ENCODE measurements at places on chromosomes 7 and 10.
A peak's percentile ranks its signal among the peaks of the same experiment; 100 is the strongest.

GRCh38 chr7:116075351-116076145 lies 45.0 kb upstream of the TFEC start:
- no peak for DNase-seq

DNA sequence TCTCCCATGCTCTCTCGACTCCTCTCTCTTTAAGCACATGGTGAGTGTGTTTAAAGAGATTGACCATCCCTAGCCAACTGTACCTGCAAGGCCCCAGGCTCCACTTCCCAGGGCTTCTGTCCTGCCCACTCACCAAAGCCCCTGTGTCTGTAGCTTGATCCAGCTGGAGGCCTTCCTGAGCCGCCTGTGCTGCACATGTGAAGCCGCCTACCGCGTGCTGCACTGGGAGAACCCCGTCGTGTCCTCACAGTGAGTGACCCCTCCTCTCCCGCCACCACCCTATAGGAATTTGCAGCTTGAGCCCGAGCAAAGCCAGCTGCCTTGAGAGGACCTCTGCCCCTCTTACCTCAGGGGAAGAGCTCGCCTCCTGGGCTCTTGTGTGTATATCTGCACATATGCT lies 11.2 kb downstream of the ZFYVE27 start:
- DNase-seq, result no peak

GRCh38 chr7:154916381-154916780 lies 86.5 kb downstream of the PAXIP1 start:
- DNase-seq, result no peak

GRCh38 chr10:59900048-59900727 lies 6.2 kb downstream of the CCDC6 start:
- no peak for DNase-seq

DNA sequence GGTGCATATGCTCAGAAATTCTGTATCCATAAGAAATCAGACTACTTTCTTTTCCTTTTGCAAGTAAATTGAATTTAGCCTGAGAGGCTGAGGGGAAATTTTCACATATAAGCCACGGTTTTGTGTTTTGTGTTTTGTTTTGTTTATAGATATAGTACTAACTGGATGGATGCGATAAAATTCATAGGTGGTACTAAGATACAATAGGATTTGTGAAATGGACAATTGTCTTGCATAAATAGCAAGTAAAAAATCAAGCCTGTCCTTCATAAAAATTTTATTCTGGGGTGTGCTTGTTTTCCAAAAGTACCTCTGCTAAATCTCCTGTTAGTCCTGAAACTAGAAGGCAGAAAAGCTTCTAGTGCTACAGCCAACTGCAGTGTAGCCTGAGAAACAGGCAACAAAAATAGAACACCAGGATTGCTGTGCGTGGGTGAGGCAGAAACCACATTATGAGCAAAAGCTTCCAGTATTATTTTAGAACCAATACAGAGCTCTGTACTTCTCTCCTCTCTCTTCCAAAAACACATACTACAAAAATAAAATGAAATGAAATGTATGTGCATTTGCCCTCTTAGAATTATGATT lies 634 bp upstream of the HDAC9 start:
- DNase-seq, result no peak

GRCh38 chr7:71034243-71034642 lies 97.7 kb upstream of the GALNT17 start:
- no peak for DNase-seq

- DNase-seq, result no peak
Measured at GRCh38 chr10:6574664-6575176, 5.4 kb downstream of the PRKCQ start.

GRCh38 chr7:114048386-114049235 lies 129.8 kb upstream of the PPP1R3A start:
- DNase-seq, result no peak

DNA sequence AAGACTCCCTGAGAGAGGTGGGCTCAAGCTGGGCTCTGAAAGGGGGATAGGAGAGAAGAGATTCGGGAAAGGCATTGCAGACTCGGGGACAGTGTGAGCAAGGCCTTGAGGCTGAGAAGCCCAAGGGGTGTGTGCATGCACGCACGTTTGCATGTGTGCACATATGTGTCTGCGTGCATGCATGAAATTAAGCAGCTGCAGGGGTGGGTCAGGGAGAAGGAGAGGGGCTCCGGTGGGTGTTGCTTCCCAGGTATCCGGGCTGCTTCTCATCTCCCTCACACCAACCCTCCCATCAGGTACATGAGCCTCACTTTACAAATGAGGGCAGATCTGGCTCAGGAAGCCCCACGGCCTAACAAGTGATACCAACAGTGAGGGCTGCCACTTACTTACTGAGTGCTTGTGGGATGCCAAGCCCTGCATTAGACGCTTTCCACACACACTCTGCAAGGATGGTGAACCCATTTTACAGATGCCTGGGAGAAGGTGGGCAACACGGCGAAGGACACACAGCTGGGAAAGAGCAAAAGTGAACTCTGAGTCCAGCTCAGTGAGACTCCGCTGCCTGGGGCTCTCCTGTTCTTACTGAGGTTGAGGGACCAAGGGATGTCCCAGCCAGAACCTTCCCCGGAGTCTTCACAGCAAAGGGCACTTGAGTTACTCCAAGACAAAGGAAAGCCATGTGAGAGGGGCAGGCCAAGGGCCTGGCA lies 26.4 kb downstream of the ZCCHC24 start:
- no peak for DNase-seq

GRCh38 chr10:55410415-55410885 lies 609.4 kb upstream of the PCDH15 start:
- DNase-seq, result peak; percentile 20

DNA sequence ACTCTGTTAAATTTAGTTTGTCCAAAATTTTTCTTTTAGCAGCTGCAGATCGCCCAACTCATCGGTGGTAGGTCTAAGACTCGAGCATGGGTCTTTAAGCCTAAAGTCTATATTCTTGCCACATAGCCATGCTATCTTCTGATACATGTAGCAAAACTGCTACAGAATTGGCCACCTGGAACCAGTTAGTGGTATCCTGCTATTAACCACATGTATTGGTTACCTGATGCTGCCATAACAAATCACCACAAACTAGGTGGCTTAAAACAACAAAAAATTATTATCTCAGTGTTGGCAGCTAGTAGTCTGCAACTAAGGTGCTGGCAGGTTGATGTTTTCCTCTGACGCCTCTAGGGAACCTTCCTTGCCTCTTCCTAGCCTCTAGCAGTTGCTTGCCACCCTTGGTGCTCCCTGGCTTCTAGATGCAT lies 96.7 kb upstream of the PIK3CG start:
- DNase-seq, result no peak

DNA sequence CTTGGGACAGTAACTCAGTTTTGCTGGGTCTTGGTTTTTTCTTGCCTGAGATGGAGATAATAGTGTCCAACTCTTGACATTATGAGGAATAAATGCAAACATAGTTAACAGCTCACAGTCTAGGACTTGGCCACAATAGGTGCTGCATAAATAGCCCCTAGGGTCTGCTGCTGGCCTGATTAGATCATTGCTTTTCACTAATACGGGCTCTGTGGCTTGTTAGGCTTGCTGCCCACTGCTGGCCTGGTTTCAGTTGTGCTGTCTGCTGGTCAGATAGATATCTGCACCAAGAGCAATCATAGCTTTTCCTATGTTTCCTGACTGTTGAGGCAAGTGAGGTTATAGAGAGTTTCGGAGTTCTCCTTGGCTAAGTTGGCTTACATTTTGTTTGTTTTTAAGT lies 246.1 kb downstream of the DNAJB9 start:
- DNase-seq, result no peak

GRCh38 chr7:70349031-70349430 lies 750.8 kb downstream of the AUTS2 start:
- no peak for DNase-seq

- DNase-seq, result no peak
Measured at GRCh38 chr7:96284835-96285234, 37.1 kb downstream of the SLC25A13 start.

DNA sequence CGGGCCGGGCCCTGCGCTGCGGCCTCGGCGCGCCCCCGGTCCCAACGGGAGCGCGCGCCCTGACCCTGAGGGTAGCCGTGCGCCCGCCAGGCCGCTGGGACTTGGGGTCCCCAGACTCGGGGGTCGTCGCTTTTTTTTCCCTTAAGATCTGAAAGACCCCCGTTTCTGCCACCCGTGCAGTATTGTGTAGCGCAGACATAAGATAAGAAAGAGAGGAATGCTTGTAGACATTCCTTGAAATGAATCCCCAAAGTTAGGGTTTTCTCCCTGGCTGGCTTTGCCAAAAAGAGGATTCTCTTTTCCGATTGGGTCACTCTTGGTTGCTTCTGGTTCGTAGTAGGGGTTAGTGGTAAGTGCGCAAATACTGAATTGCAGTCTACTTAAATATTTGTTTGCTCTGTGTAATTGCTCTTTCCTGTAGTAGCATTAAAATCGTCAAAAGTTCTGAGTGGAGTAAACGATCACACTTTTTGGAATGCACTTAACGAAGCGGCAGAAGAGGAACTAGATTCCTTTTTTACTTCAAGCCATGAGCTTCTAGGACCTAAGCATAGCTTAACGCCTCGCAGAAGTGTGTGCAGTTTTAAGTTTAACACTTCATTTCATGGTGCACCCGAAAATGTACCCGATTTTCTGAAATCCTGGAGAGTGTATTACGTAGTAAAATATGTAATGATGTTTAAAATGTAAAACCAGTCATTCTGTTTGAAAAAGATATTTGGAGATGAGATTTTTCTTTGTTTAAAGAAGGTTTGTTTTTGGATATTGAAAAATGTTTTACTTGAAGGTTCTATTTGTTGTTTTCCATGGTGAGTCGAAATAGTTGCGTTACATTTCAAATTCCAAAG lies 1.3 kb downstream of the CUL1 start:
- DNase-seq, result no peak

DNA sequence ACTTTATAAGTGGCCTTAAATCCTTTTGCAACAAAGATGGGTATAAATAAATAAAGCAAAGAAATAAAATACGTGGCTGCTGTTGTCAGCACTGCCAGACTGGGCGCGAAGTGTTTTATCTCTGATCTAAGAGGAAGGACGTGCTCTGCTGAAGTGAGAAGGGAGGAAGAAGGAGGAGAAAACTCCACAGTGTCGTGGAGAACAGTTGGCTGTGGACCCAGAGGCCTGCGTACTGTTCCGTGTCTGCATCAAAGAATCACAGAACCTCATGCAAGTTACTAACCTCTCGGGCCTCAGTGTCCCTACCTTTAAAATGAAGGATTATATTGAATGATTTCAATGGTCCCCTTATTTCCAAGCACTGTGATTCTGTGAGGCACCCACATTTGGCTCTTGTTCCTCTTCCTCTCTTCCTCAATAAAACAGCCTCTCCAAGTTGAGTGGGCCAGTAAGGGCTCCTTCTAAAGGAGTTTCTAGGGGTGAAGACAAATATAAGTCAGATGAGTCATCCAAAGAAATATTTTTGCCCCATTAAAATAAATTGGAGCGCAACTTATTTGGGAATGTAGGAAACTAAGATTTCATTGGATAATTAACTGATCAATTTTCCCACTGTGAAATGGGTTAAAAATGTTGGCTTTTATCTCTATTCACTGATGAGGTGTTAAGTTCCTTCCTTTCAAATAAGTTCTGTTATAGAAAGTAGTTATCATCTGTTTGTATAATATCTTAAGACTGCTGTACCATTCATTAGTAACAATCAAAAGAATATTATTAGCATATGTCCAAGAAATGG lies 126.9 kb upstream of the EFCAB10 start:
- no peak for DNase-seq

DNA sequence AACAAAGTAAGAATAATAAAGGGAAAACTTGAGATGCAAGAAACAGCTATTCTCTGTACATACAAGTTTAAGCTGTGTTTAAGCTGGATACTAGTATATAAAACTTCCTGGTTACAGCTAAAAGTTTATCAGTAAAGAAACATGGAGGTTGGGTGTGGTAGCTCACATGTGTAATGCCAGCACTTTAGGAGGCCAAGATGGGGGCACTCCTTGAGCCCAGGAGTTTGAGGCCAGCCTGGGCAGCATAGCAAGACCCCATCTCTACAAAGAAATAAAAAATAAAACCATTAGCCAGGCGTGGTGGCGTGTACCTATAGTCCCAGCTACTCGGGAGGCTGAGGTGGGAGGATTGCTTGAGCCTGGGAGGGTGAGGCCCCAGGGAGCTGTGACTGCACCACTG lies 3.2 kb downstream of the RSU1 start:
- no peak for DNase-seq

DNA sequence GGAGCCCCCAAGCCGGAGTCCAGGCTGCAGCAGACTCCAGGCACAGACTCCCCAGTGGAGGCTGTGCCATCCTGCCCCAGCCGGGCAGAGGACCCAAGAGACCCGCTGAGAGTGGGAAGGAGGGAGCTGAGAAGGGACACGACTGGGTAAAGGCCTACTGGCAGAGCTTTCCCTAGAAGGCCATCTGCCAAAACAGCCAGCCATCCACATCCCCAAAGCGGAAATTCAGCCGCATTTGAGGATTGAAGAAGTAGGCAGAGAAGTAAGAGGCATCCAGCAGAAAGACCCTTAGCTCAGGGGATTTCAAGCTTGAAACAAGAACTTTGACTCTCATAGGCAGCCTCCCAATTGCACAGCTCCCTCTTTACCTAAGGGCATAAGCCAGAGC lies 857 bp downstream of the CPXM2 start:
- peak; percentile 35 for DNase-seq

DNA sequence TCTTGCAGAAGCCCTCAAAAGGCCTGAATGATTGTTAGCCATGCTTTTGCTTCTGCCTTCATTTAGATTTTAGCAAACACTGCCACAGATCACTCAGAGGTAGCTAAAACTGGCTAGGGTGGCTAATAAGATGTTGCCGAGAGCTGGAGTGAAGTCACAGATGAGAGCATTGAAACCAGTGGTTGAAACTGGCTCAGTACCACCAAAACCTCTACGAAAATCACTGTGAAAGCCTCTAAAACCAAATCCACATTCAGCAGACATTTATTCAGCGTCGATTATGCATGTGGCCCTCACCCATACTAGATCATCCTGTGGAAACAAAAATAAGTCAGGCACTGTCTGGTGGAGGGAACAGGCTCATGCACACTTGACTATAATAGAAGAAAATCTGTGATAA lies 50.8 kb downstream of the PIK3CG start:
- no peak for DNase-seq

- no peak for DNase-seq
Measured at GRCh38 chr7:85154282-85154937, 32.4 kb downstream of the SEMA3D start.

- no peak for DNase-seq
Measured at GRCh38 chr10:31209478-31209877, 109.5 kb upstream of the ZEB1 start.

GRCh38 chr7:91247500-91247899 lies 16.7 kb upstream of the FZD1 start:
- no peak for DNase-seq

GRCh38 chr7:32215697-32216096 lies 145.5 kb upstream of the PDE1C start:
- no peak for DNase-seq

- no peak for DNase-seq
Measured at GRCh38 chr10:114172776-114173602, 1.0 kb downstream of the CCDC186 start.

DNA sequence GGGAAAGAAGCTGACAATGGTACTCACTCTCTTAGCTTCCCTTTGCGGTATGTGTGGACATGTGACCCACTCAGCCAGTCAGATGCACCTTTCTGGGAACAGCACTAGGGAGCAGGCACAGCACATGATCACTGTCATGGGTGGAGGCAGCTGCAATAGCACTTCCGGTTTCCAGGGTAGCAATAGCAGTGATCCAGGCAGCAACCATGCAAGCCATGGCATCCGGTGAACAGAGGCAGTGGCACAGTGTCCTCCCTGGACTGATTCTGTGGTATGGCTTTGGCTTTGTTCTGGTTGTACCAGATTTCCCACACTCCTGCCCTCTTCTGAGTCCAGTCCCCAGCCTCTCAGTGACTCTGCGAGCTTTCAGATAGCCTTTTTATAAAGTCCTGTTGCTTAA lies 86.8 kb upstream of the NAMPT start:
- peak; percentile 46 for DNase-seq
